NAMALWA (cell line): ENCODE measurements at places on chromosomes 3 and 15.
A peak's percentile ranks its signal among the peaks of the same experiment; 100 is the strongest.

GRCh38 chr3:62027796-62028195 lies 345.6 kb downstream of the FEZF2 start:
- DNase-seq = no peak

- no peak for DNase-seq
These were observed 19.9 kb downstream of the C2CD4B start for GRCh38 chr15:62145015-62145735.

GRCh38 chr3:66253790-66254620 lies 33.2 kb downstream of the SLC25A26 start:
- DNase-seq = peak; percentile 41

- peak; percentile 69 for DNase-seq
These were observed 41.6 kb downstream of the ATP2B2 start for GRCh38 chr3:10463533-10464434.
